ENCODE measurements at places on chromosomes 5 and 9. TPM values are rescaled to one million over a fixed set of nuclear protein-coding genes. Genes with fewer than 3 reads are reported as not detected.

The MTX3 gene
- 18.7 TPM for total RNA-seq

- no peak for DNase-seq
These were observed 184.3 kb downstream of the DAB2IP start for GRCh38 chr9:121835587-121836365.

- no peak for DNase-seq
These were observed at the start of gene DMRT2 for GRCh38 chr9:1050125-1050895. DMRT2 (plus strand) TSS chr9:1050357; CDS start chr9:1051614, 1,257 bp downstream.

GRCh38 chr9:114668146-114668545 is 10.5 kb upstream of the TEX53 start:
- DNase-seq = no peak
